PC-9 (cell line): ENCODE measurements at places on chromosomes 2 and 18. TPM values are rescaled to one million over a fixed set of nuclear protein-coding genes. Genes with fewer than 3 reads are reported as not detected.

DNA sequence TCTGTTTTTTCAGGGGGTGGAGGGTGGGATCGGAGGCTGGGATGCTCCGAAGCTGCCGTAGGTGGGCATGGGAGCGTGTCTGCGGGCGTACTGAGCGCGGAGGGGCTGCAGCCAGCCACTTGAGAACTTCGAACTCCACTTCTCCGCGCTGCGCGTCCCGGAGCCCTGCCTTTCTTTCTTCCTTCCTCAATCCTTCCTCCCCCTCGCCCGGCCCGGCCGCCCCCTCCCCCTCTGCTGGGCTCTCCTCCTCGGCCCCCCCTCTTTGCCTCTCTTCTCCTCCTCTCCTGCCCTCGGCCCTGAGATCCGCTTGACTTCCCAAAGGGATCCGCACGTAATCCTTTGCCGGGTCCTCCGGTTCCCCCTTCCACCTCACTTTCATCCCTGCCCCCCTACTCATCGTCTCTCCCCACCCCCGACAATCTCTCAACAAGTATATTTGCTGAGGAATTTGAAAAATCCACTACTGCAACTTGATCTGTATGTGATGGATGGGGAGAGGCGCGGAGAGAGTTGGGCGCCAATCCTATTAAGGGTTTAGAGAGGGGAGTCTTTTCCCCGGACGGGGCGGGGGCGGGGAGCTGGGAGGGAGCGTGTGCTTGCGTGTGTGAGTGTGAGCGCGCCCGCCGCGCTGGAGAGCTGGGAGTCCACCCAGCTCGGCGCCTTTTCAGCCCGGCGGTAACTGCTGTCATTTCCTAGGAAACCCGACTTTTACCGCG, 1.1 kb downstream of the GLI2 start:
- H3K4me3 ChIP-seq, result peak overlapping the region; percentile 63
- H3K27ac ChIP-seq, result no peak overlapping the region
- DNase-seq, result peak; percentile 45
- peaks cover 87% of the 10 kb centered on the region for H3K27me3 ChIP-seq
- no peaks in the 10 kb centered on the region for H3K36me3 ChIP-seq

- H3K4me3 ChIP-seq, result no peak overlapping the region
- no peaks in the 10 kb centered on the region for H3K27me3 ChIP-seq
- no peak for DNase-seq
- no peak overlapping the region for H3K27ac ChIP-seq
- no peaks in the 10 kb centered on the region for H3K36me3 ChIP-seq
These were observed 49.5 kb upstream of the POLE4 start for GRCh38 chr2:74908748-74909444.

DNA sequence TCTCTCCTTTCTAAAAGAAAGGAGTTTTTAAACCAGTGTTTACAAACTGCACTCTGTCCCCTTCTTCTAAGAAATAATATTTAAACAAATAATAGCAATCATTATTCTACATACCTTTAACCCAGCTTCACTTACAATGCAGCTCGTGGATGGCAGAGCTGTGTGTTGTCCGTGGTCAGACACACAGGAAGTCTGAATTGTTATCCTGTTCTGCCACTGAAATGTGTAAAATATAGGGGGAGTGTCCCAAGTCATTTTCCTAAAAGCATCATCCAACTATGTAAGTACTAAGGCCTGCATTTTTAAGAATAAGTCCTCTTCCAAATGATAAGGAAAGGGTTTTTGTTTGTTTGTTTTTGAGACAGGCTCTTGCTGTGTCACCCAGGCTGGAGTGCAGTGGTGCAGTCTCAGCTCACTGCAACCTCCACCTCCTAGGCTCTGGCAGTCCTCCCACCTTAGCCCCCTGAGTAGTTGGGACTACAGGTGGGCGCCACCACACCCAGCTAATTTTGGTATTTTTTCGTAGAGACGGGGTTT, 2.7 kb upstream of the PPP4R1 start:
- H3K27ac ChIP-seq, result peak overlapping the region; percentile 97
- DNase-seq, result no peak
- peak overlapping the region; percentile 9; the same call in 1 of the 2 replicates for H3K4me3 ChIP-seq
- 0 out of 2 replicates have a peak, but pooled peaks cover under 1% of the 10 kb centered on the region for H3K36me3 ChIP-seq

- H3K27ac ChIP-seq, result no peak overlapping the region
- no peak for DNase-seq
- no peaks in the 10 kb centered on the region for H3K4me1 ChIP-seq
- H3K4me3 ChIP-seq, result no peak overlapping the region
These were observed 76.8 kb downstream of the PLA2R1 start for GRCh38 chr2:159985656-159986055.

DNA sequence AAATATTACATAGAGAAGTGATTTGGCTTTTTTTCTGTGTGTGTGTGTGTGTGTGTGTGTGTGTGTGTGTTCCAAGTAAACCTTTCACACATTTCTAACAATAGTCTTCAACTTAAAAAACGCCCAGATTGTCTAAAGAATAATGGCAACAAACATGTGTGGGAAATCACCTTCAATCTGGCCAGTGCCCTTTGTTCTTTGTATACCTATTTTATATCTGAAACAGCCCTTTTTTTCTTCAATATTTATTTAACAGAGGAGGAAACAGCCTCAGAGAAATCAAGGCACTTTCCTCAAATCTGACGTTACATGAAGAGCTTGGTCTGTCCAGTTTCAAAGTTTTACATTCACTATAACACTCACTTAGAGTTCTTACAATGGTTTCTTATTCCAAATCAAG, 25.3 kb downstream of the CCDC195 start:
- H3K27ac ChIP-seq, result no peak overlapping the region
- H3K36me3 ChIP-seq, result no peaks in the 10 kb centered on the region
- DNase-seq, result no peak
- no peak overlapping the region for H3K4me3 ChIP-seq
- H3K27me3 ChIP-seq, result no peaks in the 10 kb centered on the region

DNA sequence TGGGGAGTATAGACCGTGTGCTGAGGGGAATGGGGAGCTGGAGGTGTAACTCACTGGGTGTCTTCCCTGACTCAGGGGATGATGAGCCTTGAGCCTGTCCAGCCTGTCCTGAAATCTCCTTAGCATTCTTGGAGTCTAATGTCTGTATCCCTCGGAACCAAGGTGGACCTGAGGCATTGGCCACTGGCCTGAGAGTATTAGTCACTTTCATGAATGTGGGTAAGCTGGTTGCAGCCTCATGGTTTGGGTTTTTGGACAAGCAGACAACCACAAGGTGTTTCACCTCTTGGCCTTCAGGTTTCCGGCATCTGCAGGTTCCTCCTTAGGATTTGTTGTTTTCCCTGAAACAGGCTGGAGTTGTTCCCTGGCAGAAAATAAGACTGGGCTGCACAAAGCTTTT, 63.2 kb downstream of the PRKCE start:
- H3K4me1 ChIP-seq, result no peaks in the 10 kb centered on the region
- no peak overlapping the region for H3K27ac ChIP-seq
- H3K36me3 ChIP-seq, result no peaks in the 10 kb centered on the region

DNA sequence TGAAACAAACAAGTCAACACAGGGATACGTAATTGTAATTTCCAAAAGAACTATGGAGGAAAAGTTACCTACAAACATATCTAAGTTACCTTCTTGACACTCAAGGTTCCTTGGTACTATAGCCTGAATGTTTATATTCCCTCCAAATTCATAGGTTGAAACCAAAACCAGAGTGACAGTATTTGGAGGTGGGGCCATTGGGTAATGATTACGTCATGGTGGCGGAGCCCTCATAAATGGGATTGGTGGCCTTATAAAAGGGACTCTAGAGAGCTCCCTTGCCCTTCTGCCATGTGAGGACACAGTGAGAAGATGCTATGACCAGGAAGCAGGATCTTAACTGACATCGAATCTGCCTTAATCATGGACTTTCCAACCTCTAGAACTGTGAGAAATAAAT, 87.3 kb downstream of the PMAIP1 start:
- DNase-seq, result no peak
- no peak overlapping the region for H3K27ac ChIP-seq
- peaks cover 22% of the 10 kb centered on the region for H3K4me1 ChIP-seq
- H3K27me3 ChIP-seq, result no peaks in the 10 kb centered on the region
- no peaks in the 10 kb centered on the region for H3K36me3 ChIP-seq

The KCNS3 gene
- 28.8 and 34.9 TPM in 2 replicates for total RNA-seq
